Neural progenitor cell (in vitro differentiated cells): ENCODE measurements at places on chromosomes 4 and X. TPM values are rescaled to one million over a fixed set of nuclear protein-coding genes. Genes with fewer than 3 reads are reported as not detected.

GRCh38 chrX:138669693-138670092 lies 41.8 kb downstream of the FGF13 start:
- DNase-seq = no peak
- H3K4me1 ChIP-seq = no peaks in the 10 kb centered on the region
- H3K27ac ChIP-seq = no peak overlapping the region
- no peaks in the 10 kb centered on the region for H3K36me3 ChIP-seq

- H3K4me3 ChIP-seq = no peak overlapping the region
- H3K4me1 ChIP-seq = no peaks in the 10 kb centered on the region
- no peak overlapping the region for H3K27ac ChIP-seq
- DNase-seq = no peak
- H3K36me3 ChIP-seq = no peaks in the 10 kb centered on the region
Observed at GRCh38 chrX:4881277-4881676, 1167.8 kb upstream of the PRKX start.

- peak overlapping the region; percentile 50 for H3K27ac ChIP-seq
- no peaks in the 10 kb centered on the region for H3K27me3 ChIP-seq
- H3K36me3 ChIP-seq = no peaks in the 10 kb centered on the region
- no peak overlapping the region for H3K4me3 ChIP-seq
- peaks cover 24% of the 10 kb centered on the region for H3K4me1 ChIP-seq
Observed at GRCh38 chrX:115690511-115691216, 129.7 kb downstream of the PLS3 start.

DNA sequence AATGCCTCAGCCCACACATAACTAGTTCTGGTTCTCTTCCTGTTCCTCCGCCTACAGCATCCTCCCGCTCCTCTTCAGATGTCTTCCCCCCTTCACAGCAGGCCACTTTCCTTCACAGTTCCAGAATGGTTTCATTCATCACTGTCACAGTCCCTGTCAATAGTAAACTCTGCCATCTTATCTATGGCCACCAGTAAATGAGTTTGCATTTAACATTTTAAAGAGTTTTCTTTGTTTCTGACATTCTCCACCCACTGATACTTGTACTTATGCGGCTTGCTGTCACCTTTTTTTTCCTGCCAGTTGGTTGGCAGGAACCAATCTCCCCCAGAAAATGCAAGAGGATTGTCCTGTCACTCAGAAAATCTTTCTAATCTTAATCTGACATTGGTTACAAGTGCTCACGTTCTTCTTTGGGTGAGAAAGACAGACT lies 114.1 kb downstream of the GLUD2 start:
- no peak overlapping the region for H3K4me3 ChIP-seq
- peaks cover 19% of the 10 kb centered on the region for H3K4me1 ChIP-seq
- H3K27ac ChIP-seq = no peak overlapping the region
- H3K27me3 ChIP-seq = no peaks in the 10 kb centered on the region
- peak; percentile 8 for DNase-seq
- no peaks in the 10 kb centered on the region for H3K36me3 ChIP-seq

GRCh38 chr4:36196145-36196913 lies 48.0 kb downstream of the ARAP2 start:
- H3K4me1 ChIP-seq = no peaks in the 10 kb centered on the region
- H3K27ac ChIP-seq = no peak overlapping the region
- no peaks in the 10 kb centered on the region for H3K36me3 ChIP-seq
- no peak overlapping the region for H3K4me3 ChIP-seq
- no peaks in the 10 kb centered on the region for H3K27me3 ChIP-seq

- H3K27me3 ChIP-seq = no peaks in the 10 kb centered on the region
- no peak overlapping the region for H3K4me3 ChIP-seq
- DNase-seq = no peak
- H3K4me1 ChIP-seq = peaks cover 8% of the 10 kb centered on the region
- no peak overlapping the region for H3K27ac ChIP-seq
Observed at GRCh38 chr4:1880332-1880731, 9.1 kb downstream of the NSD2 start.

DNA sequence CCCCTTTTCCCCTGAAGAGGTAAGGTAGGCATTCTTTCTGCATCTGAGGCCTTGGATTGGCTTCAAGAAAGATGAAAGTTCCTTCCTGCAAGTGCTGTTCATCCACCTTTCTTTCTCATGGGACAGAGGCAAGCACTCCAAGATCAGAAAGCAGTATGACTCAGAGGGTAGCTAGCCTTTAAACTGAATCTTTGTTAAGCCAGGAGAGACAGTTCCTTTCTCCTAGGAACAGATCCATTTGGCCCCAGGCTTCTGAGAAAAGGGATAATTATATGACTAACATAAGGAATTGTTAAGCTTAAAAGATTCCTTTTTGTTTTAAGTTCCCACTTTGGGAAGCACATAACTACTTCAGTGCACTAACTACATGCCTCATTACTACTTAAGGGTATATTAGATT lies 192.0 kb downstream of the PPP3CA start:
- DNase-seq = peak; percentile 21
- H3K4me3 ChIP-seq = no peak overlapping the region
- no peaks in the 10 kb centered on the region for H3K27me3 ChIP-seq
- peaks cover 70% of the 10 kb centered on the region for H3K4me1 ChIP-seq

- H3K27ac ChIP-seq = no peak overlapping the region
- no peaks in the 10 kb centered on the region for H3K36me3 ChIP-seq
- H3K27me3 ChIP-seq = no peaks in the 10 kb centered on the region
- no peaks in the 10 kb centered on the region for H3K4me1 ChIP-seq
Observed at GRCh38 chrX:91039777-91040176, 394.9 kb upstream of the PABPC5 start.

DNA sequence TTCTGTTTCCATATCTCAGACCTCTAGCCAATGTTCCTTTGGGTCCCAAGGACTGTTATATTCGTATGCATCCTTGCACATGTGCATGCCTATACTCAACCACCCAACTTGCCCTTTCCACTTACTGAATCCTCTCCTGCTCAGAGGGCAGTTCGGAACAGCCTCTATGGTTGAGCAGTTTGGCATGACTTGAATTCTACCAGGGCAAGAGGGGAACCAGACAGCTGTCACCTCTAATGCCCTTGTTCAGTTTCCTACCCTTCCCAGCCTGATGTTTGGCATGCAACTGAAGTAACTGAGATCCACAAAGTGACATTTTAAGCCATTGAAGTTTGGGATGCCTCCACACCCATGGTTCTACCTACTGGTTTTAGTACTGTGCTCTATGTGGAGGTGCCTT lies 17.5 kb downstream of the DRP2 start:
- H3K4me3 ChIP-seq = no peak overlapping the region
- DNase-seq = no peak
- no peaks in the 10 kb centered on the region for H3K4me1 ChIP-seq
- H3K36me3 ChIP-seq = no peaks in the 10 kb centered on the region
- H3K27ac ChIP-seq = no peak overlapping the region

GRCh38 chr4:97317201-97317600 lies 826.1 kb downstream of the STPG2 start:
- peak overlapping the region; percentile 73 for H3K27ac ChIP-seq
- no peaks in the 10 kb centered on the region for H3K27me3 ChIP-seq
- DNase-seq = no peak
- no peak overlapping the region for H3K4me3 ChIP-seq
- peaks cover 33% of the 10 kb centered on the region for H3K4me1 ChIP-seq
- no peaks in the 10 kb centered on the region for H3K36me3 ChIP-seq

DNA sequence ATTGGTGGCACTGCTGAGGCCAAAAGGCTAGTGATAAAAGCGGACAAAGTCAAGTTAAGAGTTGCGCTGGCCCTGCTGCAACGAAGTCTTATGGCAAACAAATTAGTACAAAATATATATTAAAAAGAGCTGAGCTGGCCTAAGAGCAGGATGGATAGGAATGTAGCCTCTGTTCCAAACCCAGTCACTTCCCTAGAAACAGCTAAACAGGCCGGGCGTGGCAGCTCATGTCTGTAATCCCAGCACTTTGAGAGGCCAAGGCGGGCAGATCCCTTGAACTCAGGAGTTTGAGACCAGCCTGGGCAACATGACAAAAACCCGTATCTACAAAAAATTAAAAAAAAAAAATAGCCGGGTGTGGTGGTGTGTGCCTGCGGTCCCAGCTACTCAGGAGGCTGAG lies 32.4 kb upstream of the UGDH start:
- no peak overlapping the region for H3K4me3 ChIP-seq

DNA sequence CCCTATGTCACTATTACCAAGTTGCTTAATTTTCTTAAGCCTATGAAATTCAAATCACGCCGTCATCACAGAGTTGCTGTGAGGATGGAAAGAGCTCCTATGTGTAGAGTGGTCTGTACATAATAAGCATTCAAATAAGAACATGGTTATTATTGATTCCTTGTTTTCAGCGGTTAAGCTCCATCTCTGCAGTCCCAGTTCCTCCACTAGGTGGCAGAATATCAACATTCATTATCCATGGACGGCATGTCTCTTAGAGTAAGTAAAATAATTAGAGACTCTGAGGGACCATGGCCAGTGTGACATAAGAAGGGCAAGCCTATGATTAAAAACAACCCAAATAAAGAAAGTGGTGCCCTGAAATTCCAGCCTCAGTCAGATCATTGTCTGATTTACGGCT lies 132.5 kb upstream of the NHS start:
- no peak overlapping the region for H3K27ac ChIP-seq
- no peaks in the 10 kb centered on the region for H3K36me3 ChIP-seq
- H3K4me3 ChIP-seq = no peak overlapping the region
- H3K4me1 ChIP-seq = no peaks in the 10 kb centered on the region

DNA sequence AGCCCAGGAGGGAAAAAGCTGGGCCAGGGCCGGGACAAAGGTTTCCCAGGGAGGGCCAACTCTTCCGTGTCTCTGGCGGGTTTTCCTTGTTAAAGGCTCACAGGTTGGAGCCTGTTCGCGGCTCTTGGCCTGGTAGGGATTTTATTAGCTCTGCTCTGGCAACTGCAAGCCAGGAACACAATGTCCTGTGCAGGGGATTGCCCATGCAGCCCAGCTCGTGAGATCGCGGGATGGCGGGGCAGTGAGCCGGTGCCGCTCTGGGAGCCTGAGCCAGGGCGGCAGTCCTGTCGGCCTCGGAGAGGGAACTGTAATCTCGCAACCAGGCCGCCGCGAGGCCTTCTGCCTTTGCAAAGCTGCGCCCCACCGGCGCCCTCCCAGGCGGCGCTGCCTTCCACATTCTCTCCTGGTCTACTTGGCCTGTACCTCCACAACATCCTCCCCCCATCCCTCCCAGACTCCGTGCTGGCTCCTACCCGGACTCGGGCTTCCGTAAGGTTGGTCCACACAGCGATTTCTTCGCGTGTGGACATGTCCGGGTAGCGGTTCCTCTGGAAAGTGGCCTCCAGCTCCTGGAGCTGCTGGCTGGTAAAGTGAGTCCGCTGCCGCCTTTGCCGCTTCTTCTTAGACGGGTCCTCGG lies 2.1 kb downstream of the PITX2 start:
- H3K27ac ChIP-seq = no peak overlapping the region
- DNase-seq = peak; percentile 93
- peak overlapping the region; percentile 53 for H3K4me3 ChIP-seq
- no peaks in the 10 kb centered on the region for H3K36me3 ChIP-seq

The DSPP gene
- 0.21 TPM in 1 of 2 replicates, not detected in the other for total RNA-seq

The NSUN7 gene
- 29.1 and 37.4 TPM in 2 replicates for total RNA-seq

The PABPC1L2A gene
- 0.77 TPM in 1 of 2 replicates, not detected in the other for total RNA-seq

The GPR78 gene
- total RNA-seq = 0.09 and 0.28 TPM in 2 replicates

The PJA1 gene
- 53.6 and 62.1 TPM in 2 replicates for total RNA-seq
